ENCODE measurements at places on chromosomes 3 and 15. TPM values are rescaled to one million over a fixed set of nuclear protein-coding genes. Genes with fewer than 3 reads are reported as not detected.
A peak's percentile ranks its signal among the peaks of the same experiment; 100 is the strongest.

DNA sequence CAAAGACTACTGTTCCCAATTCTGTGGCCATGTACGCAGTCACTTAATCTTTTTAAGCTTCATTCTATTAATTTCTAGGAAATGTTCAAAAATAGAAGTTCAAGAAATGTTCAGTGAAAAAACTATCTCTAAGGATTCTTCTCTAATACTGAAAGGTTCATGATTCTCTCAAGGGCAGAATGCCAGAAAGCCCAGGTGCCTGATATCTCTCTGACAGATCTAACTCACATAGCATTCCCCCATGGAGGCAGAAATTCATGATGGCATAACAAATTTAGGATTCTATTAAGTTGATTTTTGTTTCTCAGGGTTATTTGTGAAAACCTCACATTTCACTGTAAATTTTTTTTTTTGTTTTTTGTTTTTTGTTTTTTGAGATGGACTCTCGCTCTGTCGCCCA is 17.5 kb downstream of the CHRM5 start:
- DNase-seq = no peak

GRCh38 chr3:177589911-177590381 is 392.7 kb upstream of the TBL1XR1 start:
- peak; percentile 12 for DNase-seq

DNA sequence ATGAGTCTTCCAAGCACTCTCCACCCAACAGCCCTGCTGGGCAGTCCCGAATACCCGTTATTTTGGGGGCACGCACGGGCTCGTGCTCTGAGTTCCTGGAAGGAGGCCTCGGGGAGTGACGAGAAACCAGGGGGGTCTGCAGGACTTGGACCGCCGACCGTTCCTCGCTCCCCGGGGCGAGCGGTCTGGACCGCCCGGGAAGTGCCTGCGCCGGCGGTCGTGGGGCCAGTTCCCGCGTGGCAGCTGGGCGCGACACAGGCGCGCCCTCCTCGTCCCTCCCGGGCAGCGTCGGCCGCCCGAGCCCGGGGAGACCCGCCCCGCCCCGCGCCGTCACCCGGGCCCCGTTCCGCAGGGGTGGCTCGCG is 387 bp downstream of the GNB4 start:
- DNase-seq = no peak

- no peak for DNase-seq
These were observed 48.0 kb upstream of the MEX3B start for GRCh38 chr15:82093774-82094211.

GRCh38 chr3:30263925-30264313 is 342.5 kb upstream of the TGFBR2 start:
- DNase-seq = no peak

DNA sequence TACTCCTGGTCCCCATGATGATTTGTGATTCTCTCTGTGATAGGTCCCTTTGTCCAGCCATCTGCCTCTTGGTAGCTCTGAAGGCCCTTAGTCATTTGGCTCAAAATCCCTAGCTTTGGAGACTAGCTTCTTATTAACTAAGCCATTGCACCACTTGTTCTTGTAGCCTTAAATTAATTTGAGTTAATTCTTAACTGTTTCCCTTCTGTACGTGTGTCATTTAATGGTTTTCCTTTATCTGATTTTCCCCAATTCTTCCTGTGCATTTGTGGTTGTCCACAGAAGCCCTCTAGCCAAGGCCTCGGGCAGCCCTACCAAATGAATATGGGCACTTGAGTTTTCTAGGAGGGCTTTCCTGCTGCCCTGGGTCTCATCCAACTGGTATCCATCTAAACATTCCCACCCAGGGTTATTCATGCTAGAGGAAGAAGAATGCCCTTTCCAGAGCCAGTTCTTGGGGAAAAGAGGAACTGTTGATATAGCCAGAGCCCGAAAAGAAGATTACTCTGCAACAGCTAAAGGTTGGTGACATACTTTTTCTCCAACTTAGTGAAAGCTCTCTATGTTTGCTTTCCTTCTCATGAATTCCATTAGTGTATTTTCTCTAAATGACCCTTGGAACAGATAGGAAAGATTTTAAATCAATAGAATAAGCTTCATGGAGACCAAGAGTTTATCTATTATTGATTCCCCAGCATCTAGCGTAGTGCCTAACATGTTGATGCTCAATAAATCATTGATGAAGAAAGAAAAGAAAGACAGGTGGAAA is 44.2 kb upstream of the ZBTB38 start:
- no peak for DNase-seq

DNA sequence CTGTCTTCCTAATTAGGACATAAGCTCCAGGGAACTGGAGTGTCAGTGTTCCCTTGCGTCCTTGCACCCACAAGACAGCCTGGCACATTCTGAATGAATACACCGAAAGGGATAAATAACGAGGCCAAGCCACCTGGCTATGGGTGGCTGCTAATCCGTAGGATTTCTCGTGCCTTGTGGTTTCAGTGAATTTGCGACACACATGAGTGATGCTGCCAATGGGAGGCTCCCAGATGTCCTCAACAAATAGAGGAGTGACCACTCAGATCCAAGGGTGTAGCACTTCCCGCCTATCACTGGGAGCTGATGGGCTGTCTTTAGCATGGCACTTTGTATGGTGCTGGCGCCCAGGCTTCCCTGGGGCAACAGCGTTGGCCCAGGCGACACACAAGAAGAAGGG is 43.4 kb downstream of the APBA2 start:
- DNase-seq = no peak

DNA sequence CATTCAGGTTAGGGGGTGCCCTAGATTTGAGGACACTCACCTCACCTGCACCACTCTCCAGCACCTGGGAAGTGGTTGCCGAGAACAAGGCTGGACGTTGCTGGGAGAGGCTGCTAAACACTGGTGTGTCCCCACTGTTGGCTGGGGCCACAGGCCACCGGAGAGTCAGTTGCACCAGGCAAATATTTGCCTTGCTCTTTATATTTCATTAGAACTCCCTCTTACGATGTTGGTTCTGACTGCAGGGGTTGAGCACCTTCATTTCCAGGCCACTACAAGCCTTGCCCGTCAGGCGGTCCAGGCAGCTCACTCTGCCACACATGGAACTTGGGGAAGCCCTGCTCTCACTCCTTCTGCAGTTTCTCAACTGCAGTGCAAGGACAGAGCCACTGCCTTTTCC is 30.7 kb downstream of the HCN4 start:
- DNase-seq = no peak

- no peak for DNase-seq
These were observed 282.3 kb upstream of the TBC1D5 start for GRCh38 chr3:18024715-18025114.

GRCh38 chr3:78497021-78497420 is 1270.8 kb downstream of the ROBO1 start:
- no peak for DNase-seq

DNA sequence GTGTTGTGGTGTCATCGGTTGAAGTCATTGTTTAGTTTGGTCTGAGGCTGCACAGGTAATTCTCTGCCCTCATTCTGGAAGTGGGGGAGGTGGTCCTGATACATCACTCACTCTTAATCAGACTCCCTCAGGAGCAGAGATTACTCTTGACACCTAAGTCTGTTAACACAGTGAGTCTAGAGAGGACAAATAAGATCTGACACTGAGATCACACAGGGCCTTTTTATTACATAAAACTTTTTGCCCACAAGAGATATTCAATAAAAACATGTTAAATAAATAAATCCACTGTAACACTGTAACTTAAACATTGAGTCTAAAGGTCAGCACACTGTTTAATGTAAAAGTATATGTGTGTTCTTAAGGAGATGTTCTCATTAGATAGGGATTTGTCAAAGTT is 57.1 kb upstream of the MBNL1 start:
- DNase-seq = no peak

- DNase-seq = no peak
These were observed 243.8 kb downstream of the ALCAM start for GRCh38 chr3:105610473-105610872.

GRCh38 chr3:158846803-158847451 is 45.1 kb downstream of the MFSD1 start:
- no peak for DNase-seq

- no peak for DNase-seq
These were observed 72.8 kb downstream of the VGLL4 start for GRCh38 chr3:11570789-11571495.

- DNase-seq = no peak
These were observed 13.5 kb upstream of the AADAC start for GRCh38 chr3:151800431-151800830.

- no peak for DNase-seq
These were observed 241.1 kb downstream of the ZNF621 start for GRCh38 chr3:40765884-40766283.

DNA sequence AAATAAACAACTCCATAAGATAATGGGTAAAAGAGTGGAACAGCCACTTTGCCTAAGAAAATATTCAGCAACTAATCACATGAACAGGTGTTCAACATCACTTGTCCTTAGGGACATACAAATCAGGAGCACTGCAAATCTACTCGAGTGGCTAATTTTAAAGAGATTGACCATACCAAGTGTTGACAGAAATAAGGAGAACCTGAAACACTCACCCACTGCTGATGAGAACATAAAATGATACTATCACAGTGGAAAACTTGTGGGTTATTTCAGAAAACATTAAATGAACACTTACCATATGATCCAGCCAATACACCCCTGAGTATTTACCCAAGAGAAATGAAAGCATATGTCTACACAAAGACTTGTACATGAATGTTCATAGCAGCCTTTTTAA is 70.5 kb downstream of the GABRB3 start:
- DNase-seq = no peak

- DNase-seq = no peak
These were observed 175.8 kb downstream of the SPATA16 start for GRCh38 chr3:172965256-172965655.

GRCh38 chr3:106036696-106037095 is 167.9 kb upstream of the CBLB start:
- DNase-seq = no peak

- no peak for DNase-seq
These were observed 54.0 kb downstream of the KCNAB1 start for GRCh38 chr3:156174229-156174847.

- DNase-seq = peak; percentile 21
These were observed 34.9 kb downstream of the PRKCI start for GRCh38 chr3:170257145-170257544.

DNA sequence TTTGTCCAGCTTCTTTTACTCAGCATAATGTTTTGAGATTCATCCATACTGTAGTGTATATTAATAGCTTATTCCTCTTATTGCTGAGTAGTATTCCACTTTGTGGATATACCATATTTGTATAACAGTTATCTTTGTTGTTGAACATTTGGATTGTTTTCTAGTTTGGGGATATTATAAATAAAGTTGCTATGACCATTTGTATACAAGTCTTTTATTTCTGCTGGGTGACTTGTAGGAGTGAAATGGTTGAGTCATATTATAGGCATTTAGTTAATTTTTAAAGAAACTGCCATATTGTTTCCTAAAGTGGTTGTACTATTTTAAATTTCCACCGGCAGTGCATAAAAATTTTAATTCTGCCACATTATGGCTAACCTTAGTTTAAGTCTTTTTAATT is 53.4 kb downstream of the RPL39L start:
- DNase-seq = no peak

DNA sequence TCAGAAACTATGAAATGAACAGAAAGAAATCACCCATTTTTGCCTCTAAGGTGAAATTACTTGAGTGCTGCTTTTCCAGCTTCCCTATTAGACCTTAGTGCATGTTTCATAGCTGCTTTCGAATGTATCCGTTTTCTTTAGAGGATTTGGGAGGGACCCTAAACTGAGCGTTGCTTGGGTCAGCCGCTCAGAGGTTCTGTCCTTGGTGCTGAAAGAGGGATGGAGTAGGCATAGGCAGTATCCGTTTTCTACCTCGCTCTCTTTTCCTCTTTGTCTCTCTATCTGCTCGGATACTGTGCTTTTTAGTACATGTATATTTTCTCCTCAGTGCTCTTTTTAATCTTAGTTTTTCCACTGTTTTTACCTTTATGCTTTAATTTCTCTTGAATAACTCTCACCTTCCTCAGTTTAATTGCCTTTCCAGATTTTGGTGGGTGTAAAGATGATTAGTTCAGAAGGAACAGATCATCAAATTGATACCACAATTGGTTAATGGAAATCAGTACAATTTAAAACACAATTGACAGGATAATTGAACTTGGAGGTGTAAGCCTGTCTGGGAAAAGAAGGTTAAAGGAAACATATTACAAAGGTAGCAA is at the start of gene DRD3:
DRD3 (minus strand) TSS at position 283 of the 599 bp plus-strand sequence. CDS start 7,060 bp downstream, outside the sequence.
- DNase-seq = peak; percentile 21

- DNase-seq = no peak
These were observed 56.6 kb downstream of the P3H2 start for GRCh38 chr3:190064112-190064511.

Gene LRRC34
- total RNA-seq = 6.3 TPM

Gene TRH
- total RNA-seq = not detected

Gene RETNLB
- total RNA-seq = not detected

Gene ATP8B4
- total RNA-seq = 14.0 TPM

Gene ADAMTS17
- total RNA-seq = 2.6 TPM

Gene ZNF80
- total RNA-seq = 1.4 TPM

Gene MEIS2
- not detected for total RNA-seq

Gene SERPINI2
- not detected for total RNA-seq

Gene SLC9A9
- total RNA-seq = 4.3 TPM

Gene TNFAIP8L3
- 0.14 TPM for total RNA-seq

Gene SLC6A1
- total RNA-seq = not detected

Gene CDHR4
- total RNA-seq = 0.39 TPM

Gene TGM5
- total RNA-seq = not detected

Data from activated T-cell treated with anti-CD3 and anti-CD28 coated beads, Interleukin-2, amount 50 U/mL, for 72 hours (primary cell).